ENCODE measurements at places on chromosomes 13 and 19. TPM values are rescaled to one million over a fixed set of nuclear protein-coding genes. Genes with fewer than 3 reads are reported as not detected.
A peak's percentile ranks its signal among the peaks of the same experiment; 100 is the strongest.

DNA sequence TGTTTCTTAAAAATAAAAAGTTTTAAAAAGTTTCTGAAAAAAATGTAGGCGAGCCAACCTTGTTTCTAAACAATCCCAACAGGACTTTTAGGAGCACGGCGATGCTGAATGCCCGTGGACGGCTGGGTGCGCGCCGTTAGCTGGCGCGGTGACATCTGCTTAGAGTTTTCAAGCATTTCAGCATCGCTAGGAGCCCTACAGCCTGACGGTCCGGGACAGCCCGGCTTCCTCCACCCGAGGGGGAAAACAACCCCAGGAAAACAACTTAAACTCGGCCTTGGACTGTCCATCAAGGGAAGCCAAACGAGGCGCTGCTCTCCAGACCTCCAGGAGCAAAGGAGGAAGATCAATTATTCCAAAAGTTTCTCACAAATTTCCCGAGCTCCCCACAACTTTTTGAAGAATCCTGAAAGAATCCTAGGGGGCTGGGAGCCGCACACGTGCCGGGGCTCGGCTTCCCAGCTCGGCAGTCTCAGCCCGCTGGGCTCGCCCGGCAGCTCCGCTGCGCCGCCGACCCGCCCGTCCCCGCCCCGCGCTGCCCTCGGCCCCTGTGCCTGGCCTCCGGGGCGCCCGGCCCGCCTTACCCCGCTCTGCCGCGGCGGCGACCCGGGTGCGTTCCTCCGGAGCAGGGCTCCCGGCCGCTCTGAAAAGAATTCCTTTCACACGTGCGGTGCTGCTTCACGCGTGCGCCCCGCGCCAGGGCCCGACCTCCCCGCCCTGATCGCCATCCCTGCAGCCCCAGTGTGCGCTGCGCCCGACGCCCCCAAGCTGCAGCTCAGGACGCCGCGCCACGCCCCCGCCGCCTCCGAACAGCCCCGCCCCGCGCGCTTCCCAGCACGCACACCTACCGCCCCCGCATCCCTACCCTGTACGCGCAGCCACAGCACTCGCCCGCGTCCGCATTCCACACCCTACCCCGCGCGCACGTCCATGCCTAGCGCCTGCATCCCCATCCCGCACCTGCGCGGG, at the start of gene GJA3:
Gene GJA3, minus strand, starts transcription at position 747 of the 969 bp plus-strand sequence. CDS start 17,764 bp downstream, outside the sequence.
- H3K27me3 ChIP-seq, result peaks cover 59% of the 10 kb centered on the region
- H3K36me3 ChIP-seq, result no peaks in the 10 kb centered on the region
- DNase-seq, result no peak
- peak within 1 kb of the TSS; percentile 34 for H3K4me3 ChIP-seq
- peaks cover 5% of the 10 kb centered on the region for H3K4me1 ChIP-seq

GRCh38 chr13:106473154-106473553, 62.3 kb downstream of the EFNB2 start:
- no peak overlapping the region for H3K27ac ChIP-seq
- no peak overlapping the region for H3K4me3 ChIP-seq

GRCh38 chr13:95327190-95327589, 25.9 kb upstream of the ABCC4 start:
- no peaks in the 10 kb centered on the region for H3K36me3 ChIP-seq
- no peaks in the 10 kb centered on the region for H3K27me3 ChIP-seq
- H3K27ac ChIP-seq, result no peak overlapping the region
- no peak overlapping the region for H3K4me3 ChIP-seq
- H3K4me1 ChIP-seq, result no peaks in the 10 kb centered on the region
- no peak for DNase-seq

DNA sequence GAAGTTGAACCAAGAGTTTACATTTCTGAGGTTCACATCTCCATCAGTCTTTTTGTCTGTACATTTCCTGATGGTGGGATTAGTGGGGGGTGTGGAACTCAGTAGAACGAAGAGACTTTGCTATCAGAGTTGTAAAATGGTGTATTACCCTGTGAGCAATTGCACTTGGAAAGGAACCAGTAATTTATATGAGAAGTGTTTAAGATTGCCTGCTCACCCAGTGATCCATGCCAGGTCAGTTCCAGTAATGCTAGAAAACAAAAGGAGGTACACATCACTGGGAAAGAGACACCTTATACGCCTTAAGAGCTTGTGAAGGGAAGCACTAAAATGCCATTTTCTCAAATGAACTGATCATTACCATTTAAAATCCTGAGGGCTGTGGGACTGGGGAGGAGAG, 7.5 kb upstream of the DACH1 start:
- H3K27me3 ChIP-seq, result no peaks in the 10 kb centered on the region
- no peak overlapping the region for H3K4me3 ChIP-seq
- no peaks in the 10 kb centered on the region for H3K4me1 ChIP-seq

GRCh38 chr13:30789166-30789862, 54.0 kb downstream of the ALOX5AP start:
- H3K27ac ChIP-seq, result no peak overlapping the region
- no peak overlapping the region for H3K4me3 ChIP-seq
- DNase-seq, result no peak
- H3K36me3 ChIP-seq, result no peaks in the 10 kb centered on the region

DNA sequence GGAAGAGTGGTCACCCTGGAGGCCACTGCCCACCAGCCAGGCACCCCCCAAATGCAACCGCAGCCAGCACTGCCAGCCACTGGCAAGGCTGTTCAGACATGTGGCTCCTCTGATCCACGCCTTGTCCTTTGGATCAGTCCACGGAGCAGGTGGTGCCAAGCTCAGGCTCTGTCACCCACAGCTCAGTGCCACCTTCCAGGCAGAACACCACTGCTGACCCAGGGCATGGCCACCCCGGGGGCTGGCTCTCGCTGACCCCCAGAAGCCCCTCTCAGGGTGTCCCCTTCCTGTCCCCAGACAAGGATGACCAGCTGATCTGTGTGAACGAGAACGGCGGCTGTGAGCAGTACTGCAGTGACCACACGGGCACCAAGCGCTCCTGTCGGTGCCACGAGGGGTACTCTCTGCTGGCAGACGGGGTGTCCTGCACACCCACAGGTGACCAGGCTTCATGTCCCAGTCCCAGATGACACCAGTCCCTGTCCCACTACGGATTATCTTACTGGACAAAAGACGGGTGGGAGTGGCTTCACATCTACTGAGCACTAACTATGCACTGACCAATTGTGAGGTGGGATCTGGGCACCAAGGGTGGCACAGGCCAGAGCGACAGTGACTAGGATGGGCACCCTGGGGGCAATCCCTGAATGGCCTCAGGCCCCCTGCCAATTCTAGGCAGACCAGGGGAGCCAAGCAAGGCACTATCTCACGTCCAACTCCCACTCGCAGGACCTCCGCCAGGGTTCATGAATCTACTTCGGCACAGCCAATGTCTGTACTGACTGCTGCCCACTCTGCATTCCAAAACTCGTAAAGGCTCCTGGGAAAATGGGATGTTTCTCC, 7.0 kb upstream of the F10 start:
- no peak overlapping the region for H3K4me3 ChIP-seq
- no peaks in the 10 kb centered on the region for H3K4me1 ChIP-seq
- H3K27me3 ChIP-seq, result peaks cover 5% of the 10 kb centered on the region
- H3K36me3 ChIP-seq, result no peaks in the 10 kb centered on the region
- H3K27ac ChIP-seq, result no peak overlapping the region

GRCh38 chr19:41577144-41577830, 1.3 kb downstream of the CEACAM21 start:
- no peak overlapping the region for H3K27ac ChIP-seq
- no peaks in the 10 kb centered on the region for H3K27me3 ChIP-seq
- DNase-seq, result no peak
- no peaks in the 10 kb centered on the region for H3K36me3 ChIP-seq
- no peak overlapping the region for H3K4me3 ChIP-seq
- no peaks in the 10 kb centered on the region for H3K4me1 ChIP-seq

DNA sequence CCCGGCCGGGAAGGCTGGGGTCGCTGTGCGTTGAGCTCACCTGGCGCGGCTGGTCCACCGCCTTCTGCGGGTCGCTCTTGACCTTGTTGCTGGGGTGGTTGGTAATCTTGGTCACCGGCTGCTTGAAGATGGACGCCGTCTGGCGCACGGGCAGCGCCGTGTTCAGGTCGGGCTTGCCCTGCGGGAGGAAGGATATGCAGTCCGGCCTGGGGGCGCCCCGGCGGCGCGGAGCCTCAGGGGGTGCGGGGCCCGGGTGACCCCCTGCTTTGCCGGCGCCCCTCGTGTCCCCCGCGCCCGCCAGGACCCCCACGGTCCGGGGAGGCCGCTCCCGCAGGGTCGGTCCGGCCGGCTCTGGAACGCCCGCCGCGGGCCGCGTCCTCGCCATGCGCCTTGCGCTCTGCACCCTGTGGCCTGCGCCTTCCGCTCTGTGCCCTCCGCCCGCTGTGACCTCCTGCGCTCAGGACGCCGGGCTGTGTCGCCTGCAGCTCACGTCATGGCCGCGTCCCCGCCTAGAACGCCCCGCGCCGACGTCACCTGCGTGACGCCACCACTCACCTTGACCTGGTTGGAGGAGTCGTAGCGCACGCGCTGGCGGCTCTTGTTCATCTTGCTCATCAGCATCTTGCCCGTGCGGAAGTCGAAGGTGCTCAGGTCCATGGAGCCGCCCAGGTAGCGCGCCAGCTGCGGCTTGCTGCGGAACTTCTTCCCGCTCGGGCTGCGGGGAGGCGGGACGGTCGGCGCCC, 8.0 kb downstream of the MBD3 start:
- no peak overlapping the region for H3K4me3 ChIP-seq
- no peak for DNase-seq
- no peak overlapping the region for H3K27ac ChIP-seq
- no peaks in the 10 kb centered on the region for H3K36me3 ChIP-seq
- H3K27me3 ChIP-seq, result no peaks in the 10 kb centered on the region

DNA sequence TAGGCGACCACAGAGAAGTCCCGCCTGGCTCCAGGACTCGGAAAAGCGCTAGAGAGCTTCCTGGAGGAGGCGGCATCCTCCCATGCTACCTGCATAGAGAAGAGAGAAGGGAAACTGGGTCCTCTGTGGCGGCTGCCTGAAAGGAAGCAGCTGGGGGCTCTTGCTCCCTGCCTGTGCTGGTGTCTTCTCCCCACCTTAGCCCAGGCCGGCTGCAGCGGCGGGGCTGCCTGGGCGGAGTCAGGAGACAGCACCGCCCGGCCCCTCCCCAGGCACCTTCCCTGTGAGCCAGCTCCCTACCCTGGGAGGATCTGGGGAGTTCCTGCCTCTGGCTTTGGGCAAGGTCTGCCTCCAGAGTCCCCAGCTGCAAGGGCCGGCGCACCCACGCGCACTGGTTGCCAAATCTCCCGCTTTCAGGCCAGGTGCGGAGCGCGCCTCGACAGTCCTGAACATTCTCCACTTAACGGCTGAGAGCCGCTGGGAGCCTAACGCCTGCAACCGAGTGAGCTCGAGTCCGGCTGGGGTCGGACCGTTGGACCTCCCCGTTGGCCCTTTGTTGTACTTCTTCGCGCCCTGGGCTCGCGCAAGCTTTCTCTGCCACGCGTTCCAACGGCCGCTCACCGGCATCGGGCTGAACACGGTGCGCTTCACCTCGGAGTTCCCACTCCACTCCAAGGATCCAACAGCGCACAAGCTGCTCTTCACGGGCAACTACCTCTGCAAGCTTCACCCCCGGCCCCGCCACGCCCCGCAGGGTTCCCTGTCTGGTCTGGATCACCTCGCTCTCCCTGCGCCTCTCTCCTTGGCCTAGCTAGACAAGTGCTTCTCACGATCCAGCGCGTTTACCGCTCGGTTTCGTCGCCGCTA, 21.8 kb upstream of the ZNF30 start:
- H3K27ac ChIP-seq, result no peak overlapping the region
- peaks cover 14% of the 10 kb centered on the region for H3K27me3 ChIP-seq
- no peaks in the 10 kb centered on the region for H3K36me3 ChIP-seq
- DNase-seq, result no peak

DNA sequence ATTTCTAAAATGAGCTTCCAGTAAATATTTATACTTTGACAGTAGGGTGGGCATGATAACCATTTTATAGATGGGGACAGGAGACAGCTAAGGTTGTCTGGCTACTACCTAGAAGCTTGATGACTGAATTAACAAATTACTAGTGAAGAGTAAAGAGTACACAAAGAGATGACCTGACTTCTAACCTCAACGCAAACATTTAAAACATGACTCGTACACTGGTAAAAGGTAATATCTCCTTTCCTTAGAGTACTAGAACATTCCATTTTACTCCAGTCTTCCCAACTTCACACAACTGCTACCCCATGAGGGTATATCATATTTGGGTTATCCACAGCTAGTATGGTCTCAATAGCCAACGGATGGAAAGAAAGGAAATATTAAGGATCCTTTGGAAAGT, 258.9 kb downstream of the FOXO1 start:
- peaks cover 11% of the 10 kb centered on the region for H3K4me1 ChIP-seq
- H3K36me3 ChIP-seq, result no peaks in the 10 kb centered on the region
- H3K4me3 ChIP-seq, result no peak overlapping the region
- no peak overlapping the region for H3K27ac ChIP-seq
- DNase-seq, result no peak
- H3K27me3 ChIP-seq, result no peaks in the 10 kb centered on the region

GRCh38 chr13:29918845-29919244, 68.4 kb upstream of the UBL3 start:
- H3K36me3 ChIP-seq, result no peaks in the 10 kb centered on the region
- no peak for DNase-seq
- H3K4me3 ChIP-seq, result no peak overlapping the region
- peaks cover 9% of the 10 kb centered on the region for H3K4me1 ChIP-seq

GRCh38 chr19:17091758-17092333, 16.3 kb downstream of the MYO9B start:
- no peaks in the 10 kb centered on the region for H3K36me3 ChIP-seq
- peak overlapping the region; percentile 76 for H3K27ac ChIP-seq
- DNase-seq, result peak; percentile 44
- peaks cover 4% of the 10 kb centered on the region for H3K4me1 ChIP-seq

DNA sequence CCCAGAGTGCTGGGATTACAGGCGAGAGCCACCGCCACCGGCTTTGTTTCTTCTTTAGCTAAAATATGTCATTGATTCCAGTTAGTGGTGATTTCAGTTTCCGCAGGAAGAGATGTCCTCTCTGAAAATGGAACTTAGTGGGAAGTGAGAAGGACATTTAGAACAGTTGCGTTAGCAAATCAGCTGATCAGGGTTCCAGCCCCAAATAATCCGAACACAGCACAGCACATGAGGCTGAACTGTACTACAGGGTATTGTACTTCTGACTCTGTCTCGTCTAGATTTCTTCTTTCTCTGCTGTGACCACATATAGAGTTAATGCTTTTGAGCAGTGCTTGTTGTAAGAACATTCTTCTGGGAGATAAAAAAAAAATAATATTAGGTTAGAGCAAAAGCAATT, 314.4 kb downstream of the MYO16 start:
- DNase-seq, result no peak
- no peak overlapping the region for H3K27ac ChIP-seq
- no peaks in the 10 kb centered on the region for H3K36me3 ChIP-seq
- H3K4me1 ChIP-seq, result no peaks in the 10 kb centered on the region

Gene PEX11G
- 6.6 TPM for total RNA-seq

Gene SSBP4
- 40.1 TPM for total RNA-seq

Measured in colonic mucosa (tissue), 4 donors.